HCT116 (cell line): ENCODE measurements at places on chromosomes 12 and 14.

GRCh38 chr12:108348842-108349241 is 9.7 kb upstream of the CMKLR1 start:
- DNase-seq = no peak

GRCh38 chr14:31208546-31209424 is 1.2 kb upstream of the HECTD1 start:
- no peak for DNase-seq

DNA sequence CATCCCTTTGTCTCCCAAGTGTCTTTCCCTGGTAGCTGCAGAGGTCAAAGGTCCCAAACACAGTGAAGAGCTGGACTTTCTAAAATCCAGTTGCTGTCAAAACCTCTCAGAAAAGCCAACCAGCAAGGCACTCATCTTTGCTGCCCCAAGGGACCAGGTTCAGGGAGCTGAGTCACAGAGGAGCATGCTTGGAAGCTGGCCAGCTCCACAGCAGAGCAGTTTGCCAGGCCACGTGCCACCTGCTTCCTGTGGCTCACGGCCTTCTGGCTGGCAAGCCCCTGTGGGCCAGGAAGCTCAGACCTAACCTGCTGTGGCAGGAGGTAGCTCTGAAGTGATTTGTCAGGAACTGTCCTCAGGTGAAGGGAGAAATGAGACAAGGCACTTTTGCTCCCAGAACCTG is 3.6 kb downstream of the ISCU start:
- peak; percentile 80 for DNase-seq

DNA sequence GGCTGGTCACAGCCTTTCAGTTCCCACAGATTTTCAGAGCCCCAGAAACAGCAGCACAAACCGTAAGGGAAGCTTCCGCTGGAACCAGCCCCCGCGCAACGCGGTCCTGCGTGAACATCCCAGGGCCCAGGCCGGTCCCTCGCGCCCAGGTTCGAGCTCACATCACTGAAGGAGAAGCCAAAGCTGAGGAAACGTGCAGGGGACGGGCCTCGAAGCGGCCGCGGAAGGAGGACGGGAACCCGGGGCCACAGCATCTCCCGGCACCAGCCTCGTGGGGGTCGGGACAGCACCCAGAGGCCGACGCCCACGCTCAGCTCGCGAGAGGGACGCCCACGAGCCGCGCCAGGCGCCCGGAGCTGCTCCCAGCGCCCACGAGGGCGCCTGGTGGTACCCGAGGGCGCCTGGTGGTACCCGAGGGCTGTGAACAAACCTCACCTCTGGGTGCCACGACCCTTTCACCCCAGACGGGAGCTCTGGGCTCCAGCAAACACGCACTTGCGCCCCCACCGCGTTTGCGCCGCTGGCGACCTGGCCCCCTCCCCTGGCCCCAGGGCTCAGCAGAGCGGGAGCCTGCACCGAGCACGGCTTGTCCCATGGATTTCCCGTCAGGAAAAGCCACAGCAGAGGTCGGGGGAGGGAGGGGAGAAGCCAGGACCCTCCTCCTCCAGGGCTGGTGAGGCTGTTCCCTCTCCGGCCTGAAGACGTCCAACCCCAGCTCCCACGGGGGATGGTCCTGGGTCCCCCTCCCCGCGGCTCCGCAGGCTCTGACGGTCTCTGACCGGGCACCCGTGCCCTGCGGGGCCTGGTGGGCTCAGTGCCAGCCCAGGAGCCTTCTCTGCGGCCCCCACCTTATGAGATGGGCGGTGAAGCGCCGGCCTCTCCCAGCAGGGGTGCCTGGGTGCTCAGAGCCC is 6.9 kb downstream of the LRCOL1 start:
- DNase-seq = no peak

DNA sequence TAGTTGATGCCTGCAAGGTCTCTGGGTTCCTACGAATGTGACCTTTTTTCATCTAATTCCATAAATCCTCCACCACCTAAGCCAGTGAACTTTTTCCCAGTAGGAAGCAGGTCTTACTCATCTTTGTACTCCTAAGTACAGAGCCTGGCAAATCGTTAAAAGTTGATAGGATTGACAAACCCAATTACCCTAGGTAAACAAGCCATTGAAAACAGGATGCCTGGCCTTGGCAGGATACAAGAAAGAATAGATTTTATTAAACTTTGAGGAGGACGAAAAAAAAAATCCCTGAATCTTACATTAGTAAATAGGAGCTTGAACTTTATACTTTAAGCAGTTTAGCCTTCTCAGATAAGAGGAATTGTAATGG is 5.6 kb downstream of the TBPL2 start:
- no peak for DNase-seq

- DNase-seq = no peak
Observed at GRCh38 chr12:45231515-45232145, 15.7 kb downstream of the ANO6 start.
